Stimulated activated CD4-positive, alpha-beta T cell treated with anti-CD3 and anti-CD28 coated beads, Interleukin-15, amount 100 ng/mL, for 24 hours (primary cell): ENCODE measurements at places on chromosomes 1 and 21.

GRCh38 chr1:203069030-203069747 is 16.6 kb downstream of the MYOG start:
- DNase-seq: no peak

- no peak for DNase-seq
Observed at GRCh38 chr1:244137725-244138124, 86.6 kb downstream of the ZBTB18 start.

GRCh38 chr1:206686478-206687249 is 2.0 kb downstream of the MAPKAPK2 start:
- peak; percentile 33 for DNase-seq

GRCh38 chr1:228778961-228779360 is 43.7 kb downstream of the RHOU start:
- no peak for DNase-seq

DNA sequence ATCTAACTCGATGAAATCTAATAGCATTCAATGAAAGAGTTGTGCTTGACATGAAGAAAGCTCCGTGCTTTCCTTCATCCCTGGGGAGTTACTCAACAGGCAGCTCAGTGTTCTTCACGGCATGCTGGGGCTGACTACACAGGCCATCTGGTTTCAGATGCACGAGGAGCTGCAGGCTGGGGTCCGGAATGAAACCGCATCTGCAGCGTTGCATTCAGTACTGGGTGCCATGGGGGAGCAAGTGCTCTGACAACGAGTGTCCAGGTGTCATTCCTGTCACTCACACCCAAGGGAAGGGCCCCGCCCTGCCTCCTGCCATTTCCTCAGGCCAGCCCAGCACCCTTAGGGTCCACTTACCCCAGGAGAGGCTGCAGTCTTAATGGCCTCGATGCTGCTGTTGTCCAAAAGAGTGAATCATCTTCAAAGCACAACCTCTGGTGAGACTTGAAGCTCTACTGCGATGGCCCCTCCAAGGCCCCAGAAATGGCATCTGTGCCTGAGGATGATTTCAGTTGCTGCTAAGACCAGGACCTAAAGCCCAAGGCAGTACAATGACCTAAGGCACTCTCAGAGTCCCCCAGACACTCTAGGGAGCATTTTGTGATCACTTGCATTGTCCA is 61.4 kb downstream of the STUM start:
- no peak for DNase-seq

DNA sequence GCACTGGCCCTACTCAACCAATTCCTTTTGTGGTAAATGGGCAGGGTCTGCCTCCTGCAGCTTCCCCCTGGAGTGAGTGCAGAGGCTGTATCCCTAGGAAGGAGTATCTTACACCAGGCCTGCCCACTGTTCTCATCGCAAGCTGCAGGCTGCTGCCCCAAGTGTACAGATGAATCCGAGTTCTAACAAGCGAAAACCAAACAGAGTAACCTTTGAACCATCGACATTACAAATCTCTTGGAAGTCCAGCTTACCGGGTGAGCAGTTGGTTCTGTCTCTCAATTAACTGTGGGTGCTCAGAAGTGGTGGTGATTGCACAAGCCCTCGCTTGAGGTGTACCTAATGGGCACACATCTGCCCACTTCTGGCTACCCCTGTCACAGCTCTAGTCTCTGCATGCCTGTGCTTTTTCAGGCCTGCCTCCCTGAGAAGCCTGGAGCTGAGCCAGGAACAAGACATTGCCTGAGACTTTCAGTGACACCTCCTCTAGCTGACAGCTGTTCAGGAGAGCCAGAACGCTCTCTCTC is 22.7 kb downstream of the INAVA start:
- no peak for DNase-seq

GRCh38 chr1:210440081-210440480 is 111.4 kb downstream of the HHAT start:
- no peak for DNase-seq

- DNase-seq: no peak
Observed at GRCh38 chr1:80666073-80666472, 1134.7 kb upstream of the ADGRL2 start.

GRCh38 chr21:33281096-33281652 is 15.0 kb downstream of the IL10RB start:
- no peak for DNase-seq

- DNase-seq: no peak
Observed at GRCh38 chr1:44784094-44785028, 3.6 kb downstream of the BEST4 start.

DNA sequence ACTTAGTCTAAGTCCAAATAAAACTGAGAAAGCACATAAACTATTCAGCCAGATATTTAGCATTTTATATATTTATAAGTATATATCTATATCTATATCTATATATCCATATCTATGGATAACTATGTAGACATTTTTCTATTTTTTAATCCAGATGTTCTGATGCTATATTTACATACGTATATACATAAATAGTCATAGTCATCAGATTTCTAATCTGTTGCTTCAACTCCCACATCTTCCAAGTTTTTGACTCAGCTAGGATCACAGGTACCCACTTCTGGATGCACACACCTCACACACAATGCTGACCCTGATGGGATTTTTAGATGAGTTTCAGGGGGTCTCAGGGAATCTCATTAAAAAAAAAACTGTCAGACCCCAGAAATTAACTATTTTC is 52.2 kb upstream of the ZC3H11B start:
- DNase-seq: no peak

GRCh38 chr1:89669441-89669840 is 36.5 kb downstream of the LRRC8C start:
- no peak for DNase-seq

GRCh38 chr1:18581420-18581880 is 49.2 kb upstream of the PAX7 start:
- DNase-seq: peak; percentile 62

- no peak for DNase-seq
Observed at GRCh38 chr1:76170513-76170912, 96.0 kb downstream of the ST6GALNAC3 start.

DNA sequence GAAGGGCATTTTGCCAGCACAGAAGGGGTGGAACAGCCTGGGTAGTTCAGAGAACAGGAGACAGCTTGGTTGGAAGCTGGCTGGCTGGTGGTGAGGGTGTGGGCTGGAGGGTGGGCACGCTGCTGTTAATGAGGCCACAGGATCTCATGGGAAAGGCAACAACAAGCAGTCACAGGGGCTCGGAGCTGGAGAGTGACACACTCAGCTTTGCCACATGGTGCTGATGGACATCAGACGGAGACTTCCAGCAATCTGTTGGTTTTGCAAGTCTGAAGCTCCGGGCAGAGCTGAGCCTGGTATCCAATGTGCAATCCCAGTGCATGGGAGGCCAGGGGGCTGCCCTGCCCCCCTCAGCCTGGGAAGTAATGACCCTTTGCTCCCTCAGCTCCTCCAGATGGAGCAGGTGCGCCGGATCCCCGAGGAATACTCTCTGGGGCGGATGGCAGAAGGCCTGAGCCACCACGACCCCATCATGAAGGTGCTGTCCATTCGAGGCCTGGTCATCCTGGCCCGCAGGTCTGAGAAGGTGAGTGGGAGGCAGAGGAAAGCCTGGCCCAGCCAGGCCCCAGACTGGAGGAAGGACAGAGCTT is 15.6 kb upstream of the TTC4 start:
- DNase-seq: no peak

GRCh38 chr1:203915811-203916210 is 54.4 kb downstream of the SNRPE start:
- no peak for DNase-seq

DNA sequence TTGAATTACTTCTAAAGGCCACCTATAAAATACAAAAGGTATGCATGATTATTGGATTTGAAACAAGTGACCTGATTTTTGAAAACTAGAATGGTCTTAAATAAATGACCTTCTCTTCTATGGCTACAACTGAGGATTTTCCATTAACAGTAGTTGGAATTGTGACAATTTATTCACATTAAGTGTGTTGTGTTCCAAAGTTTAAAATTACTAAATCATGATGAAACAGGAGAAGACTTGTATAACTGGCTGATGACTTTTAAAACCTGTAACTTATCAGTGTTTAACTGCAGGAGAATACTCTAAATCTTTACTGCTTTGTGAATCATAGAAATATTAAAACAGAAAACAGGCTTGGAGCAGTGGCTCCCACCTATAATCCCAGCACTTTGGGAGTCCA is 4.6 kb downstream of the KCNT2 start:
- DNase-seq: no peak

GRCh38 chr1:95554408-95554807 is 320.4 kb downstream of the RWDD3 start:
- DNase-seq: no peak

GRCh38 chr1:174815474-174815908 is 184.3 kb upstream of the CACYBP start:
- no peak for DNase-seq

- DNase-seq: no peak
Observed at GRCh38 chr1:87305151-87305550, 23.5 kb upstream of the LMO4 start.

DNA sequence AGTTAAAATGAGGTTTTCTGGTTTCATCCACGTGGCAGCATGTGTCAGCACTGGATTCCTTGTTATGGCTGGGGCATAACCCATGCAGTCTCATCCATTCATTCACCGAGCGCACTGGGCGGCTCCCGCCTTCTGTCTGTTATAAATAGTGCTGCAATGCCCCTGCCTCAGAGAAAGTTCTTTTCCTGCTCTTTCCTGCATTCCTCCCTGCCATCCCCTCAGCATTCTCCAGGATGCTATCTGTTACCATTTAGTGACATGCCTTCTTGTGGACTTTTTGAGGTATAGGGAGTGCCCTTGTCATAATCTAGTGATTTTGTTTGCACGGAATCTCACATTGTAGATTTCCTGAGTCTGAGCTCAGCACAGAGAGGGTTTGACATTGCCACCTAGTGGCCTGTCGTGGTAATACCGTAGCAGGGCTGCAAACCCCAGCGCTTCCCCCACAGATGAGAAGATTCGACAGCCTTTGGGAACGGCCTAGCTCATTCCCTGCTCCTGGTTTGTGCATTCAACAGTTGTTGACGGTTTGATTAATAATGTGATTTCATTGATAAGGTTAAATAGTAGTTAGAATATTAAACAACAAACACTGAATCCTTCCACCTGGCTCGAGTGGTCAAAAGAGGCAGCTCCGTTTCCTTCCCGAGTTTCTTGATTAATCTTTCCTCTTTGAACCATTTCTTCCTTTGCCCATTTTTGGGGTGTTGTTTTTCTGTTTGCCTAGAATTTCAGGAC is 46.3 kb downstream of the UMODL1 start:
- DNase-seq: peak; percentile 85

GRCh38 chr1:6163973-6164617 is 16.0 kb downstream of the CHD5 start:
- DNase-seq: no peak

DNA sequence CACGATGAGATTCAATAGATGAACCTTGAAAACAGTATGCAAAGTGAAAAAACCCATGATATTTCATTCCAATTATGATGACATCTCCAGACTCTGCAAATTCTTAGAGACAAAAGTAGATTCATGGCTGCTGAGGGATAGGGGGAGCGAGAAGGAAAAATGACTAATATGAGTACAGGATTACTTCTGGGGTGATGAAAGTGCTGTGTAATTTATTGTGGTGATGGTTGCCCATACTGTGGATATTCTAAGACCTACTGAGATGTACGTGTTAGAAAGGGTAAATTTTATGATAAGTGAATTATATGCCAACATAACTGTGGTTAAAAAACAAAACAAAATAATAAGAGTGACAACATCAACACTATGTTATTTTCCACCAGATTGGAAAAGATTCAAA is 18.9 kb upstream of the RGS7 start:
- no peak for DNase-seq

DNA sequence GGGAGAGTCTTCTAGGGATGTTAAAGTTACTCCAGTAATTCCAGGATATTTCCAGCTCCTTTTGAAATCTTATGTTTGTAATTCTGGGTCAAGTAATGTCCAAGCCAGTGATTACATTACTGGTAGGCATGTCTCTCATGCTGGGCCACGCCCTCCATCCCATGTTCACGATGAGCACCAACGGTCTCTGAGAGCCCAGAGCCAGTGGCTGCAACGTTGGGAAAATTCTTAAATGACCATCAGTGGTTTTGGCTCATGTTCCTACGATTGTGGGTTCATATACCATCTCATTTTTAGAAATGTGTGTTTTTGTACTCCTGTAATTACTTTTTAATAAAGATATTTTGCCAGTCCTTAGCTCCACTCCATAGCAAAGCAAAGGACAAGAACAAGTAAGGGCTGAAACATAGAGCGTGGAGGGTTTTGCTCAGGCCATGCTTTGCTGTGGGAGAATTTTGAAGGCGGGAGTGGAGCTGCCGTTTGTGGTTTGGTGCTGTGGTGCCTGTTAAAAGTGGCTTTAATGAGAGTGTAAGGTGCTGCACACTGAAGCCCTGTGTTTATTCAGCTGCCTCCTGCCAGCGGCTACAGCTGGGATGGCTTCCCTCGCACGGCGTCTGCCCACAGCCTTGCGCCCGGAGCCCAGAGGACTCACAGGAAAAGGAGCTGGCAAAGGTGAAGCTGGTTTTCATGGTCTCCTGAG is 28.9 kb downstream of the VANGL1 start:
- no peak for DNase-seq

DNA sequence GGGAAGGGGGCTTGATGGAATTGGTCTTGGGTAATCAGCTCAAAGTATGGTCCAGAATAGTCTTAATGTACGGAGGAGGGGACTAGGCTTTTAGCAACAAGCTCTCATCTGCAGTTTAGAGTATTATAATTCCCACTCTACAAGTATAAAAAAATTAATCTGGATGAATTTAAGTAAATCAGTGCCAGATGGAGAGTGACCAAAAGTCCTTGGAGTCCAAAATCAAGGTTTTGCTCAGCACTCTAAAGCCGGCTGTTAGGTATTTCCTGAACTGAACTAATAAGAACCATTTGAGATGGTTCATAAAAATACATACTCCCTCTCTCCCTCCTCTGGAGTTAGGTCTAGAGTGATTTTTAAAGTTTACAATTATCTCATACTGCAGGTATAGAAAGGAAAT is 23.7 kb downstream of the GLUL start:
- DNase-seq: no peak

GRCh38 chr1:67540025-67540732 is 110.0 kb upstream of the SERBP1 start:
- no peak for DNase-seq

DNA sequence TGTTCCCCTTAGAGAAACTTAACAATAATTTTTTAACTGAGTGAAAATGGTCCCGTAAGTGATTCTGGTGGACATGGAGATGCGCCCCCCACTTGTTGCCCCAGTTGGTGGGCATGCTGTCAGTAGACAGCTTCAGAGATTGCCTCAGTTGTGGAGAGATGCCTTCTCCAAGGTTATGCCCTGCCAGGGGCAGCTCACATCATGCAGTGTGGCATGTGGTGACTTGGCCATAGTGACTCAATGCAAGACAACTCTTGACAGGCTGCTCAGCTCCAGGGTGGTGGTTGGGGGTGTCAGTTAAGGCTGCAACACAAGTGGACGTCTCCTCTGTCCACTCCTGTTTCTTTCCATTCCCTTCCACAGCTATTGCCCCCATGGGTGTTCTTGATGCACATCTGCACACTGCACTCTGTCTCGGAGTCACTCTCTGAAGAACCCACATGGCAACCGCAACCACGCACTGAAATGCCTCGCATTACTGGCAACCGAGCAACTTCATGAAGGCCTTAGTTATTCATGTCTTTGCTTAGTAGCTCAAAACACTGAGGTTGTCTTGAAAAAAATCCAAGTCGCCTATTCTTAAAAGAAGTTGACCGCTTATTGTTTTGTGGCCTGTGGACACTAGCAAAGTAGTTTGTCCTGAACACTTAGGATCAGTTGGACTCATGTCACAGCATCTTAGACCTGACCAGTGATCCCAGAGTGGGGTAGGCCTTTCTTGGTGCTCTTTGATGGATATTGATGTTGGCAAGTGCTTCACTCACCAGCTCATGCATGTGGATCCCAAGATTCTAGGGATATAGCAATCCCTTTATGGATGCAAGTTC is 54.8 kb upstream of the USP1 start:
- DNase-seq: no peak
